ENCODE measurements at places on chromosomes 7 and 10. TPM values are rescaled to one million over a fixed set of nuclear protein-coding genes. Genes with fewer than 3 reads are reported as not detected.

ARHGAP22 gene
- total RNA-seq = 0.39 TPM

NRAP gene
- total RNA-seq = not detected

CHAT gene
- not detected for total RNA-seq

DNA sequence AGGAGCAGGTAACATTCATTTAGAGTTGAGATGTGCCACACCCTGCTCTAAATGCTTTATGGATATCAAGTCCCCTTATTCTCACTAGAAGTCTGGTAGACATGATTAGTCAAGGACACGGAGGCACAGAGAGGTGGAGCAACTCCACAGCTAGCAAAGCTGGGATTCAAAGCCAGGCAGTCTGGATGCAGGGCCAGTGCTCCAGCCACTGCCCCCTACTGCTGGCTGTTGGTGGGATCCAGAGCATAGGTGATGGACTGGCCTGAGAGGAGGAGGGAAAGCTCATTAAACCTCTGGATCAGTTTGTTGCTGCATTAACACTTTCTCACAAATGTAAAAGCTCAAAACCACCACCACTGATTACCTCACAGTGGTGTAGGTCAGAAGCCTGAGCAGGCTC lies 22.6 kb upstream of the KBTBD2 start:
- DNase-seq = no peak

- DNase-seq = no peak
Observed at GRCh38 chr7:106883456-106884026, 18.5 kb downstream of the PIK3CG start.

DNA sequence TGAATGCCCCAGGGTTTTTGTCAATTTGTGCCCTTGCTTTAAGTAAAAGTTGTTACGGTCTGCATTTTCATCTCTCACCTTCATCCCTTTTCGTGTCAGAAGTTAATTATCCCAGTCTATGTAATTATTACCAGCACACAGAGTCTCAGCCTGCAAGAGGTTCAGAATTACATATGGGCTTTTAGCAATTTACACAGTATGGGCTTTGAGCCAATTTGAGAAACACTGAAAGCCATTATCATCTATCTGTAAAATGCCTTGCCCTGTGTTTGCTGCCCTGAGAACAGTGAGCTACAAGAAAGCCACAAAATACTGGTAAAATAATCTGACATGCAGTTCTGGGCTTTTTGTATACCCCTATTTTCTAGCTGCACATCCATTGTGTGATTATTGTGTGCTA lies 125.6 kb upstream of the STEAP4 start:
- DNase-seq = no peak

DNA sequence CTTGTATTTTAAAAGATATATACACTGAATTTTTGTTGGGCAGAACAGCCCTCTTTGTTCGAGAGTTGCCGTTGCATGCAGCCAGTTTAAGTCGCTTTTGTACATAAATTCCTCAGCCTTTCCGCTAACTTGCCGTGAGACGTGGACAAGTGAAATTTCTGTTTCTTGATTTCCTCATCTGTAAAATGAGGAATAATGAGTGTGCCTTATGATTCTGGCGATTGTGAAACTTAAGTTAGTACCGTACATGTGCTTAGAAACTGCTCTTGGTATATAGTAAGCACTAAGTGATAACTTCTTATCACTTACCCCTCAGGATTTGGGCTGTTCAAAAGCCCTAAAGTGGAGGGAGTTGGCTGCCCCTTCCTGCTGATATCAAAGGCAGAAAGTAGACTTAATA lies 1.4 kb downstream of the CCNJ start:
- no peak for DNase-seq
